Osteocyte (in vitro differentiated cells): ENCODE measurements at places on chromosomes 1 and 21. TPM values are rescaled to one million over a fixed set of nuclear protein-coding genes. Genes with fewer than 3 reads are reported as not detected.

- no peak overlapping the region for H3K4me3 ChIP-seq
- H3K27ac ChIP-seq = no peak overlapping the region
- H3K27me3 ChIP-seq = peaks cover 20% of the 10 kb centered on the region
- DNase-seq = no peak
- H3K4me1 ChIP-seq = peaks cover 3% of the 10 kb centered on the region
Measured at GRCh38 chr1:116111524-116112021, 374 bp downstream of the MAB21L3 start.

DNA sequence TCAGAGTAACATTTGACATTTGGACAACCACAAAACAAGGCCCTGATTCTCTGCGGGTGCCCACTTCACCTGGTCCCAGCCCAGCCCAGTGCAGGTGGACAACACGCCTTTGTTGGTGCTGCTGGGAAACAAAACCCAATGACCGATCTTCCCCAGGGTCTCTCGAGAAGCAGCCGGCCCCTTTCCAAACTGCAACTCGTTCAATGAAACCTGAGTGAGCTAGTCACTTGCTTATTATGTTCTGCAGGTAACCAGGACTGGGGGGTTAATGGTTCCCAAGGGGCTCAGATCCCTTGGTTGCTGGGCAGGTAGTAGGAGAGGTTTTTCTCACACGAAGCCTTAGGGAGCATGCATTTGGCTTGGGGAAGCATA, 42.9 kb downstream of the ABCG1 start:
- no peak for DNase-seq
- no peaks in the 10 kb centered on the region for H3K27me3 ChIP-seq
- peaks cover 67% of the 10 kb centered on the region for H3K4me1 ChIP-seq
- peak overlapping the region; percentile 87 for H3K27ac ChIP-seq
- no peaks in the 10 kb centered on the region for H3K36me3 ChIP-seq

DNA sequence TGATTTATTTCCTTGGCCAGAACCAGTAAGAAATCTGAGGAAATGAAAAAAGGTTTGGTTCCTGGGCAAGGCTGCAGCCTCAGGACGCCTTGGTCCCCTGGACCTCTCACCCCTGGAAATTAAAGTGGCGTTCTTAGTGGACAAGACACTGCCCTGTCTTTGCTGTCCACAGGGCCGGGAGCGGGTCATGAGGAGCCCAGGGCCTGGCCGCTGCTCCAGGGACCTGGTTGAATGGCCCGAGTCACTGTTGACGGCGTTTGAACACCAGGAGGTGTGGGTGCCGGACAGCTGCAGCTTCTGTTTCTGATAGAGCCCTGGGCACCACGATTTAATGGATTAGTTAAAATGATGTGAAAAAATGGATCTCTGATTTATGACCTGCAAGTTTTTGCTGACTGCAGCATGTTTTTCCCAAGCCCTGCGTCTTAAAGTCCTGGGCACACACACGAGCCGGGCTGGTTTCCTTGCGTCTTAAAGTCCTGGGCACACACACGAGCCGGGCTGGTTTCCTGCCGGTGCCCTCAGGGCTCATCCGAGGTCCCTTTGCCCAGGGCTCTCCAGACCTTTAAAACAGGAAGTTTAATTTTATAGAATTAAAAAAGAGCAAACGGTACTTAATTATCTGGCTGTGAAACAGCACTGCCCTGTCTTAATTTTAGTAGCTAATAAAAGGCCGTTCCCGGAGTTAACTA, 74.1 kb upstream of the ACTRT2 start:
- DNase-seq = no peak
- H3K36me3 ChIP-seq = no peaks in the 10 kb centered on the region
- H3K27me3 ChIP-seq = no peaks in the 10 kb centered on the region
- no peaks in the 10 kb centered on the region for H3K4me1 ChIP-seq
- H3K27ac ChIP-seq = no peak overlapping the region
- no peak overlapping the region for H3K4me3 ChIP-seq

DNA sequence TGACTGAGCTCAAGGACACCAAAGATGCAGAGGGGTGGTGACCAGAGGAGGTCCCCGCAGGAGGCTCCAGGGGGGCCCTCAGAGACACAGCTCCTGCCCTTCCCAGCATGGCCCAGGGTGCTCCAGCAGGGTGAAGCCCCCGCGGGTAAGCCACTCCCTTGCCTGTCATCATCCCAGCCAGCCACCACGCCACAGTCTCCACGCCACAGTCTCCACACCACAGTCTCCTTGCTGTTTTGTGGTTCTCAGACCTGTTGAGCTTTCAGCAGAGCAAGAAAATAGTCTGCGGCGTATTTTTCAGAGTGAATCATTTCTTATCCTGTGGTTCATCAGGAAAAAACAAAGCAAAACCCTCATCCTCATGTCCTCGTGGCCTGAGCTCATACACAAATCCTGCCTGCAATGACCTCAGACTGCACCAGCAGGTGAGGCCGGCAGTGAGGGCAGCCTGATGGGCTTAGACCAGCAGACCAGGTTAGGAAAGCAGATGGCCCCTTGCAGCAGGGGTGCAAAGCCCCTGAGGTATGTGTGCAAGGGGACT, 25.7 kb upstream of the ABCG1 start:
- no peak overlapping the region for H3K4me3 ChIP-seq
- no peaks in the 10 kb centered on the region for H3K4me1 ChIP-seq
- no peak overlapping the region for H3K27ac ChIP-seq
- DNase-seq = peak; percentile 80
- no peaks in the 10 kb centered on the region for H3K36me3 ChIP-seq

DNA sequence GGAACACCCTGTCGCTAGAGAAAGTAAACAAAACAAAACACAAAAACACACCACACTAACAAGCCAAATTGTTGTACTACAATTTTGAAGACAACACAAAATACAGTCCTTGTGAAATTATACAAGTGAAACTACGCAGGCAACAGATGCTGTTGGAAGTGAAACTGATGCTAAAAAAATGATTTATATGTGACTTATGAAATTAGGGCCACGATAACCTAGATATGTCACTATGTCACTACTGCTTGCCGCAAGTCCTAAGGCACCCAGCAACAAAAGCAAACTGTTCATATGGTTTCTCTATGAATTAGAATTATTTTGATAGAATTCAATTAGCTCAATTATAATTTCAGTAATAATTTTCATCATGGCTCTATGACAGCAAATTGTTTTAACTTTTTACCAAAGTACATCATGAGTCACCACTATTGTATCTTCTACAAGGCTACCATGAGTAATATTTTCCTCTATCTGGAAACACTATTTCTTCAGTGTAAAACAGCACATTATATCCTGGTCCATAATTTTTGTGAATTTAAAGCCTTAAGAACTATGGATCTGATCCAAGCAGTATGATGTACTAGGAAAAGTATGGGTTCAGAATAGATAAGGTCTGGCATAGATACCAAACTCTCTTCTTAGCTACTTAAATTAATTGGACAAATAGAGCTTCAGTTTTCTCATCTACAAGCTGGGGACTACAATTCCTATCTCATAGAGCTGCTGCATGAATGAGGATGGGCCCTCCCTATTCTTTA, 216.3 kb downstream of the COL11A1 start:
- H3K4me1 ChIP-seq = peaks cover 37% of the 10 kb centered on the region
- DNase-seq = no peak
- no peaks in the 10 kb centered on the region for H3K27me3 ChIP-seq
- no peak overlapping the region for H3K4me3 ChIP-seq

DNA sequence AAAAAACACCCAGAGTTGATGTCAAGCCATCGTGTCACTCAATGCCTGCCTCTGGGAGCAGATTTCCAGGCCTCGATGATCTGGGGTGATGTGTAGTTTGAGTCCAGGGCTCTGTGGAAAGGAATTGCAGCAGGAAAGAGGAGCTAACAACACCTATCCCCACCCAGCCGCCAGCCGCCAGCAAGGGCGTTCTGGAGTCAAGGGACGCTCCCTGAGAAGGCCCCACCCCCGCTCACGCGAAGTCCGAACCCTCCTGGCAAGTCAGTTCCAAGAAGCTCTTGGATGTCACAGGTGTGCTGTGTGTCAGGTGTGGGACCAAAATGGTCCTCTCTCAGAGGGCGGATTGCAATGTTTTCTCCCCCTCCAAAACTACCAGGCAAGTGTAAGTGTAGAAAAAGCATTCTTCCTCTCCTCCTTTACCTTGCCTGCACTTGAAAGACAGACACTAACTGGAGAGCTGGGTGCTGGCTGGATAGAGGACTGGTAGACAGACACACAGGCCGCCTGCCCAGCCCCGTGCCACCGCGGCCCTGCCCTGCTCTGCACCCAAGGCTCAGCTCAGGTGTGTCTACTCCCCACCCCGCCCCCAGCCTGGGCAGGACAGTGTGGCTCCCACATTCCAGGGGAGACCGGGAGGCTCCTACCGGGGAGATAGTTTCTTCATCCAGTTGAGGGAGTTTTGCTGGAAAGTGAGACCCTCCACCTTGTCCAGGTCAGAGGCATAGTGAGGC, 8.5 kb downstream of the AGT start:
- no peaks in the 10 kb centered on the region for H3K4me1 ChIP-seq
- DNase-seq = no peak
- H3K4me3 ChIP-seq = no peak overlapping the region
- no peak overlapping the region for H3K27ac ChIP-seq
- H3K36me3 ChIP-seq = peaks cover 5% of the 10 kb centered on the region

DNA sequence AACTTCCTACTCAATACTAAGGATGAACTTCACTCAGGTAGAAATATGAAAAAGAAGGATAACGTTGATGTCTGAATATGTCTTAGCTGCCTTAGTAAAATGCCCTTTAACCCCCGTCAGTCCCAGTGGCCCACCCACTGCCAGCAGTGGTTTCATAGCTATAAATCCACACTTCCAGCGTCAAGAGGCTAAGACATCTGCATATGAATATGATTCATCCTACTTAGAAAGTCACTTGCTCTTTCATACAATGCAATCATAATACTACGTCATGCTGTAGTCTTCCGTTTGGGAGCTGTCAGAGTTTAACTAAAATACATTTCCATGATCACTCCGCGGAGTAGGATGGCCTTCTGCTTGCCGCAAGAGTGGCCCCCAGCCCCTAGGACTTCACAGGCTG, 247.3 kb downstream of the SDCCAG8 start:
- H3K27ac ChIP-seq = no peak overlapping the region
- H3K4me1 ChIP-seq = peaks cover 4% of the 10 kb centered on the region
- peaks cover 36% of the 10 kb centered on the region for H3K36me3 ChIP-seq

- H3K36me3 ChIP-seq = peaks cover 8% of the 10 kb centered on the region
- DNase-seq = no peak
- H3K4me3 ChIP-seq = no peak overlapping the region
- H3K27me3 ChIP-seq = no peaks in the 10 kb centered on the region
- H3K27ac ChIP-seq = no peak overlapping the region
Measured at GRCh38 chr21:16454399-16454798, 724.6 kb downstream of the USP25 start.

- H3K4me1 ChIP-seq = peaks cover 41% of the 10 kb centered on the region
- DNase-seq = no peak
- peak overlapping the region; percentile 35 for H3K27ac ChIP-seq
- H3K36me3 ChIP-seq = peaks cover 9% of the 10 kb centered on the region
Measured at GRCh38 chr1:168134642-168135041, 2.1 kb downstream of the GPR161 start.

DNA sequence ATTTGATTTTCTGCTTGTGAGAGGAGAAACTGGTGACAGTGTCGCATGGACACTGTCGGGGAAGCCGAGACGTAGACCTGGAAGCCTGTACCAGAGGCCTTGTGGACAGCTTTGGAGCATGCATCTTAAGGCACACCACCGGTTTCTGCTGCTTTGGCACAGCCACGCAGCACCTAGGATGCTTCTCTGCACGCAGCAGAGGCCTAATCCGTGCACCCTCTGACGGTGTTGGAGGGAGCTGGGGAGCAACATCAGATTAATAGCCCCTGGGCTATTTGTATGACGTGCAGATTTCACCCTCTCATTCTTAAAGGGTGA, 30.3 kb downstream of the TEX35 start:
- peaks cover 2% of the 10 kb centered on the region for H3K36me3 ChIP-seq
- H3K27me3 ChIP-seq = no peaks in the 10 kb centered on the region
- peak overlapping the region; percentile 87 for H3K27ac ChIP-seq
- H3K4me3 ChIP-seq = peak overlapping the region; percentile 90

DNA sequence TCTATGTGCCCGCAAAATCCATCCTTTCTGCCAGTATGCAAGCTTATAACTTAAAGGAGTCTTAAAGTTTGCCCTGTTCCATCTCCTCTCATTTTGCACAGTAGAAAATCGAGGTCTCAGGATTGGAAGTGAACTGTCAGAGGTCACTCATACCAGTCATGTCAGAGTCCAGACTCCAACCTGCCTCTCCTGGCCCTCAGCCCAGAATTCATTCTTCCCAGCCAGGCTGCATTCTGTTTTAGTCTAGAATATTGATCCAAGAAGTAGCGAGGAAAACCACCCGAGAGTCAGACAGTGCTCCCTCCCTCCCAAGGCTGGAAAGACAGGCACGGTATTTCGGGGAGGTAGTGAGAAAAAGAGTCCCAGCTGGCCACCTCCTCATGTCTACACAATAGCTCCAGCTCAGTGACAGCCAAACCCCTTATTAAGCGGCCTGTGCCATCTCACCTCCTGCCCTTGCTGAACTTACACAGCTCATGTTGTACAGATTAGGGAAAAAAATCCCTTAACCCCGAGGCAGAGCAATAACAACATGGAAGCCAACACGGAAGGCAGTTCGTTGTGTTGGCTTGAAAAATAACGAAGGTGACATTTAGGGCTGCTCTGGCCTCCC, 89.4 kb downstream of the OMA1 start:
- DNase-seq = no peak
- no peak overlapping the region for H3K4me3 ChIP-seq
- H3K27me3 ChIP-seq = peaks cover 7% of the 10 kb centered on the region
- no peaks in the 10 kb centered on the region for H3K4me1 ChIP-seq

- no peak for DNase-seq
- H3K4me1 ChIP-seq = peaks cover 20% of the 10 kb centered on the region
- no peaks in the 10 kb centered on the region for H3K27me3 ChIP-seq
Measured at GRCh38 chr1:147247656-147248238, 5.3 kb downstream of the CHD1L start.

- peaks cover 25% of the 10 kb centered on the region for H3K36me3 ChIP-seq
- no peaks in the 10 kb centered on the region for H3K27me3 ChIP-seq
- H3K4me1 ChIP-seq = peaks cover 7% of the 10 kb centered on the region
- H3K4me3 ChIP-seq = no peak overlapping the region
Measured at GRCh38 chr21:15860541-15860940, 130.8 kb downstream of the USP25 start.

- H3K36me3 ChIP-seq = peaks cover 23% of the 10 kb centered on the region
- no peaks in the 10 kb centered on the region for H3K27me3 ChIP-seq
- DNase-seq = no peak
- no peak overlapping the region for H3K4me3 ChIP-seq
- peak overlapping the region; percentile 11 for H3K27ac ChIP-seq
- peaks cover 54% of the 10 kb centered on the region for H3K4me1 ChIP-seq
Measured at GRCh38 chr1:243288062-243288461, 32.2 kb downstream of the SDCCAG8 start.

GRCh38 chr1:37184789-37185188, 150.5 kb upstream of the GRIK3 start:
- no peaks in the 10 kb centered on the region for H3K36me3 ChIP-seq
- no peaks in the 10 kb centered on the region for H3K27me3 ChIP-seq
- H3K27ac ChIP-seq = no peak overlapping the region
- no peaks in the 10 kb centered on the region for H3K4me1 ChIP-seq

- H3K36me3 ChIP-seq = no peaks in the 10 kb centered on the region
- H3K27me3 ChIP-seq = peaks cover 15% of the 10 kb centered on the region
- no peak for DNase-seq
- no peaks in the 10 kb centered on the region for H3K4me1 ChIP-seq
- H3K4me3 ChIP-seq = no peak overlapping the region
Measured at GRCh38 chr1:221302357-221302756, 423.1 kb downstream of the HLX start.

- no peak overlapping the region for H3K4me3 ChIP-seq
- no peak overlapping the region for H3K27ac ChIP-seq
- peaks cover 25% of the 10 kb centered on the region for H3K27me3 ChIP-seq
Measured at GRCh38 chr1:95223110-95223509, 10.9 kb upstream of the RWDD3 start.

Gene CASQ2
- not detected in 2 replicates for total RNA-seq

Gene HSF2BP
- 3.4 and 3.7 TPM in 2 replicates for total RNA-seq

Gene ZNF593OS
- not detected in 2 replicates for total RNA-seq

Gene PTPRC
- not detected in 2 replicates for total RNA-seq

Gene AIM2
- not detected in 2 replicates for total RNA-seq
